Colonic mucosa (tissue), 4 donors: ENCODE measurements at places on chromosomes 16 and 17.

DNA sequence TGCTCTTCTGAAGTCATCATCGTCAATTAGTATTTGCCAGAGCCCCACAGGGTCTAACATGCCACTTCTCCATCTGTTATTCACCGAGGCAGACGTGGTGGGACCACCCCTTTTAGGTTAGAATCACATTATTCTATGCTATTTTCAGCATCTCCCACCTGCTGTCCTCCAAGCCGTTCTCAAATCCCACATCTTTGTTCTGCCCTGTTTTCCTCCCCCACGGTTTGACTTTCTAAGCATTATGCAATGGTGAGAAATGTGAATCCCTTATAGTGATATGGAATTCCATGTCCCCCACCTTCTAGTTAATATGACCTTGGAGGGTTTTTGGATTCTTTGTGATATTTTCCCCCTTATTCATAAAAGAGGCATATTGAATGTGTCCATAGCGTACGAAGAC lies 634.1 kb upstream of the RBFOX1 start:
- no peak for DNase-seq

DNA sequence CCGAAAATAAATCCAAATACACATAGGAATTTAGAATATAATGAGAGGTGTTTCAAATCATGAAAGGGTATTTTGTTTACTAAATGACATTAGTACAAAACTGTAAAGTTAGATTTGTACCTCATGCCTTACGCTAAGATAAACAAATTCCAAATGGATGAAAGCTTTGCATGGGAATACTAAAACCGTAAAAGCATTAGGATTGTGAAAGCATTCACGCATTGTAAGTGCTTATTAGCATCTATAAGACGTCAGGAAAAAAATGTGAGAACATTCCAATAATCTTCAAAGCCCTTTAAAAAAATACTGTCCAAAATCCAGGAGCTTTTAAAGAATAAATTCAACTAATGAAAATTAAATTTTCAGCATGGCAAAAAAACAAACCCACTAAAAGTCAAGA lies 24.8 kb upstream of the ALOX15 start:
- no peak for DNase-seq

- DNase-seq = no peak
Observed at GRCh38 chr17:19248151-19248927, 11.2 kb downstream of the EPN2 start.

DNA sequence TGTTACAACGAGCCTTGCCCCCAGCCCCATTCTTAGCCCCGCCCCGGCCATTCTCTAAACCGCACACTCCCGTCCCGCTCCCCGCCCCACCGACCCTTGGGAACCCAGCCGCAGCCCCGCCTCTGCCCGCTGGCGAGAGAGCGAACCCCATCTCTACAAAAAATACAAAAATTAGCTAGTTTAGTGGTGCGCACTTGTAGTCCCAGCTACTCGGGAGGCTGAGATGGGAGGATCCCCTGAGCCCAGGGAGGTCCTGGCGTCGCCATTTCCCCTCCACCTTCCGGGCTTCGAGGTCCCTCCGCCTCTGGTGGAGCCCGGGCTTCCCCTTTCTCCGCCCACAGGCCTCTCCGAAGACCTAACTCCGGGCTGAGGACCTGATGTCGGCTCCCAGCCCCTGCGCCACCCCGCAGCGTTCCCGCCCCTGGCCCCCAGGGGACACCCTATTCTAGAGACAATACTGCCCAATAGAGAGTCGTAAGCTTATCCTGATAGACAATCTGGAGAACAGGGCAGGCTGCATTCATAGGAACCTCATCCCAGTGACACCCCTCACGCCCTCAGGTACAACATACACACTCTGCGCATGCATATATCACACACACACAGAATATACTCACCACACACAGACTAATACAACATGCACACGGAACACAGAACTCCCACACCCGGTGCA lies 480 bp upstream of the PROCA1 start:
- DNase-seq = peak; percentile 56

- DNase-seq = no peak
Observed at GRCh38 chr16:86930001-86930400, 351.7 kb downstream of the FOXL1 start.

- DNase-seq = no peak
Observed at GRCh38 chr17:29115961-29116803, 64.0 kb downstream of the MYO18A start.

DNA sequence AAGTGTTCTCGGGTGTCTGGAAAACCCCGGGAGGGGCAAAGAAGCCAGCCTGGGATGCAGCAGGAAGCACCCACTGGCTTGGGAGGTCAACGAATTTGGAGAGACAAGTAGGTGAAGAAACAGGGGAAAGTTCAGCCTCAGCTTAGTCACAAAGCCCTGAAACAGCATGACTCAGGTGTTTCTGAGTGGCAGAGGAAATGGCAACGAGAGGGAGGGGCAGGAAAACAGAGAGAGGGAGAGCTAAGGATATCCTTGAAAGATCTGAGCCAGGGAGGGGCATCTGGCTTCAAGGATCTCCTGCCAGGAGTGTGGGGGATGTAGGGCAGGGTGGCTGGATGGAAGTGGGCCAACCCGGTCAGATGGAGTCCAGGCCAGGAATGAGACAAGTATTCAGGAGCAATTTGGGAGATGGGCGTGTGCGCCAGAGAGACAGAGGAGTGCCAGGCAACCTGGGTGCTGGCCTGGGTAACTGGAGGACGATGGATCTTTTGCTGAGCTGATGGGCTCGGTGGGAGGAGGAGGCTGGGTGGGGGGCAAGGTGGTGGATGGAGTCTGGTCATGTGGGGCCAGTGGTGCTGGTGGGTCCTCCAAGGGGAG lies 27.2 kb downstream of the ABCC3 start:
- DNase-seq = peak; percentile 88

- no peak for DNase-seq
Observed at GRCh38 chr17:10019941-10020451, 114.9 kb upstream of the RCVRN start.

- peak; percentile 67 for DNase-seq
Observed at GRCh38 chr17:17417718-17418181, 59.0 kb upstream of the MED9 start.

DNA sequence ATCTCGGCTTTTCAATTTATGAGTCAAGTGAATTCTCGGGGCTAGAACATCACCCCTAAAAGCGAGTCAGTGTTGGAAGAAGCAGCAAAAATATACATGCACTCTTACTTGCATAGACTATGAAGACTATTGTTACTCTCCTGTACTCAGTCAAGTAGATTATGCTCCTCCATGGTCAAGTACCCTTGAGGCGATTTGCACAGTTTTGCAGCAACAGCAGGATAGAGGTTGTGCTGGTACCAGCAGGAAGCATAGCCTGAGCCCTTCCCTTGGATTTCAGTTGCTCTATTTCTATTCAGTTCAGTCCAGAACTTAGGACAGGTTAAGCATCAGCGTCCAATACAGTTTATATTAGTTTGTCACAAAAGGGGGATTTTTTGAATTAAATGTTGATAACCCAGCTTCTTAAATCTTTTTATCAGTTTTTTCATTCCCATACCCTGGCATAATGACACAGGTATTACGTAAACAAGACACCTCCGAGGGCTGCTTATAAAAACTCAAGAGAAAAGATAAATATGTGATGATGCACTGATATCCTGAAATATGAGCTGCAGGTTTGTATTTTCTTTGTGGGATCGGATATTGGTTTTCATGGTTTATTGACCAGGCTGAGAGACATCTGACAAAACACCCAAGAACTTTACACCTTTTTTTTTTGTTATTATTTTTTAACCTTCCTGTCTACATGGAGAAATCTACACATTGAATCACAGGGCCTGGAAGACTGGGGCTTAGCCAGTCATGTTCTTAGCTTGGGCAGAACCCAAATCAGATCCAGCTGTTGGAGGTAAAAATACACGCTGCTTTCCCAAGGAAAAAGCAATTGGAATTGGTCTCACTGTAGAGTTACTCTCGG lies 144.1 kb downstream of the PITPNC1 start:
- no peak for DNase-seq

- DNase-seq = no peak
Observed at GRCh38 chr17:72913142-72913682, 179.3 kb downstream of the SLC39A11 start.

GRCh38 chr16:82945420-82946101 lies 318.8 kb downstream of the CDH13 start:
- no peak for DNase-seq

GRCh38 chr17:50370052-50370451 lies 2.9 kb downstream of the MRPL27 start:
- no peak for DNase-seq

DNA sequence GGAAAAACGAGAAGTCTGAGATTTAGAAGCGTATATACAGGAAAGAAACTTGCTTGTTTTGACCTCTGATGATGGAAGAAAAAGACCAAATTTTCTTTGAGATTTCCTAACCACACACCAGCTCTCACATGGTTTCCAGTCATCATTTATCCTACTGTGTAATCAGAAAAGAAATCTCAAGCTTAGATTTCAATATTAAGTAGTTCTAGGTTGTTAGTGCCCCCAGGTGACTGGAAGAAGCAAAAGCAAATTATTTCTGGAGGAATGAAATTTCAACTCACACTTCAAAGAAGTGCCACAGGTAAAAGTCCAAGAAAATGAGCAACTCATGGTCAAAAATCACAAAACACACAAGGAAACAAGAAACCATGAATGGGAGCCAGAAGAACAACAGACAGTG lies 51.8 kb upstream of the KDM6B start:
- DNase-seq = no peak

- DNase-seq = no peak
Observed at GRCh38 chr16:28573738-28574718, 20.3 kb downstream of the SGF29 start.

GRCh38 chr16:4826526-4826925 lies 20.6 kb downstream of the GLYR1 start:
- no peak for DNase-seq

DNA sequence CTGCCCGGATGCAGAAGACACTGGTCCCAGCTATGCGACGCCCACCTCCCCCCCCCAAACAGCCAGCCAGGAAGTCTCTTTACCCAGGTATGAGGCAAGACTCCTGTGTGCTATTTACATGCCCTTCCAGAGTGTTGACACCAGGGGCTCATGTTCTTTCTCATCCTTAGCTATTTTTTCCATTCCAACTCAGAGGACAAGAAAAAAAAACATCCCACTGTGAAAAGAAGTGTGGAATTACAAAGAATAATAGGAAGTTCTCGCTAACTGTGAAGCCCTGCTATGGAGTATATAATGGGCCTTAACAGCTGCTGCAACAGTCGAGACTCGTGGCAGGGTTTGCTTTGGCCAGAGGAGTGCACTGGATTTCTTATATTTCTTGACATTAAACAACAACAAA lies 584.9 kb downstream of the CDH13 start:
- no peak for DNase-seq

DNA sequence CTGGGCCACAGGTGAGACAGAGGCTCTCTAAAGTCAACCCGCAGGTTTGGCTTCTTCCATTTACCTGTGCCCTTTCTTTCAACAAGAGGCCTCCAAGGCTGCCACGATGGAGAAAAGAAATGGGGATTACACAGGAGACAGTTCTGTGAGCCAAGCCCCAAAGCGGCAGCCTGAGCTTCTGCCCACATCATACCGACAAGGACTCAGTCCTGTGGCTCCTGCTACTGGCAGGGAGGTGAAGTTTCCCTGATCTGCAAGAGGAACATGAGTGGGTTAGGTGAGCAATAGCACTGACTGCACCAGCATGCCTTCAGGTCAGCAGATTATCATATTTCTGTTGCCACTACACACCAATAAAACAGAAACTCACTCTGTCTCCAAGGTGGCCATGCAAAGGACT lies 800.0 kb downstream of the KCNJ18 start:
- no peak for DNase-seq

GRCh38 chr17:42678951-42679491 lies 2.2 kb upstream of the PLEKHH3 start:
- DNase-seq = peak; percentile 75
